Cardiac septum (tissue), 1 donor: ENCODE measurements at places on chromosomes 5 and 9.

GRCh38 chr9:99037769-99038483 lies 67.0 kb upstream of the TGFBR1 start:
- no peak for DNase-seq

GRCh38 chr9:108761655-108762347 lies 94.0 kb downstream of the ACTL7B start:
- DNase-seq, result no peak

DNA sequence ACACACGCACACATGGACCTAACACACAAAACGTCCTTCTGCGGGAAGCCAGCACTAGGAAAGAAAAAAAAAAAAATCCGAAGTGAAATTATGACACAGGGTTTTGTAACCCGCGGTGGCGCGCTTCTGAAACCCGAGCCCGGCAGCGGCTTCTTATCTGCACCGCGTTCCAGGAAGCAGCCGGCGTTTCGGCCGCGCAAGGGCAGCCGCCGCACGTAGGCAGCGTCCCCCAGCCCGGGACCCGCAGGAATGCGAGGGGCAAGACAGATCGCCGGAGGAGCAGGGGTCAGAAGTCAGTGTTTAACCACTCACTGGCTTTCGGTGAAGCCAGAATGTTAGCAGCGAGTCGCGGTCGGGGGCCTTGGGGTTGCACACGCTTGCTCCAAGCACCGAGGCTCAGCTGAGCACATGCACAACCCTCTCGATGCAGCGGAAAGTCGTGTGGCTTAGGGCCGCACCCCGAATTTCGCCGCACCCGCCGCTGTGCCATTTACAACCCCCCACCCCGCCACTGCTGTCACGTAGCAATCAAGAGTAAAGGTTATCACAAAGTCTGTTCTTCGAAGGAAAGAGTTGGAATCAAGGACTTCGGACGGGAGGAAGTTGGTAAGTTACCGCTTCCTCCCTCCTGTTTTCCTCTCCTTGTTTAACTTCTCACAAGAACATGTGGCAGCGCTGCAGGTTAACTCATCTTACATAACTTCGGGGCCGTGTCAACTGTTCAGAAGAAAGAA lies 167.9 kb downstream of the AUH start:
- DNase-seq, result peak; percentile 93

GRCh38 chr5:116553366-116553765 lies 21.3 kb downstream of the SEMA6A start:
- DNase-seq, result no peak

DNA sequence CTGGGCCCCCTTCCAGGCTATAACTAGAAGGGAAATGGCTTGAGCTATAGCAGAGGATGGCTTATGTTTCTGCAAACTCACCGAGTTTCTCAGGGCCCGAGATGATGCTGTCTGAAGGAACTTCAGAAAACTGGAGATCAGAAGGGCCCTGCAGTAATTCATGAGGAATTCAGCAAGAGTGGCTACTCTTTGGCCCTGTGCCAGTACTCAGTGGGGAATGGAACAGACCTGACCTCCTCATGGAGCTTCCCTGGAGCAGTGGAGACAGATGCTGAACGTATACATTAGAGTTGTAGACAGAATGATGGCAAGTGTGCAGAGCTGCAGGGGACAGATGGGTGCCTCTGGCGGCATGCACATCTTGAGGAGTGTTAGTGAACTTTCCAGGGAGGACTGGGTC lies 17.3 kb upstream of the SMIM32 start:
- DNase-seq, result peak; percentile 36

DNA sequence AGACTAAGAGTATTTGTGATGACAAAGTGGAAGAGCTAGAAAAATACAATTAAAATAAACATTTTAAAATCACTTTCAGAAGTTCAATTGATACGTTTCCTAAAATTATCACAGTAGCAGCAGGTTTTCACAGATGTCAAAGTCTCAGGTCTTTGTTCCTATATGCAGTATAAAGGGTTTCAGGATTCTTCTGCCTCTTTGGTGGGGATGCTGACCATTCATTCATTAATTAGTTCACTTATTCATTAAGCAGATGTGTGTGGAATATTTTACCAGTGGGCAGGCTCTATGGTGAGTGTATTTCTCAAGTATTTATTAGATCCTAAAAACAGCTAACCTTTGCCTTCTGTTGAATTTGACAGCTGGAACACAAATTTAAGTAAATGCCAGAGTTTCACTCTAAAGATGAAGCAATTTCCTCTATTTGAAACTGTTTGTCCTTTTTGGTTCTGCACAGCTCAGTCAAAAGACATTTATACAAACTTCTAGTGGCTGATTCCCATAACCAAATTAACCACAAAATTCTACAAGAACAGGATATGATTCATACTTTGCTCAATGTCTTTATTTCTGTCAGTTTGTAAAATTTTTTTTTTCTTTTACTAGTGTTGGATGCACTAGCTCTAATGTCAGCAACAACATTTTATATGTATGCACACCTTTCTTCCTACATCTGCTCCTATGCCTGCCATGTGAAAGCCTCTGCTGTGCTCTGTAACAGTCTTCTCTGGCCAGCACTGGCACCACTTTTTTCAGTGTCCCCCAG lies 75.9 kb upstream of the PRR16 start:
- DNase-seq, result no peak

DNA sequence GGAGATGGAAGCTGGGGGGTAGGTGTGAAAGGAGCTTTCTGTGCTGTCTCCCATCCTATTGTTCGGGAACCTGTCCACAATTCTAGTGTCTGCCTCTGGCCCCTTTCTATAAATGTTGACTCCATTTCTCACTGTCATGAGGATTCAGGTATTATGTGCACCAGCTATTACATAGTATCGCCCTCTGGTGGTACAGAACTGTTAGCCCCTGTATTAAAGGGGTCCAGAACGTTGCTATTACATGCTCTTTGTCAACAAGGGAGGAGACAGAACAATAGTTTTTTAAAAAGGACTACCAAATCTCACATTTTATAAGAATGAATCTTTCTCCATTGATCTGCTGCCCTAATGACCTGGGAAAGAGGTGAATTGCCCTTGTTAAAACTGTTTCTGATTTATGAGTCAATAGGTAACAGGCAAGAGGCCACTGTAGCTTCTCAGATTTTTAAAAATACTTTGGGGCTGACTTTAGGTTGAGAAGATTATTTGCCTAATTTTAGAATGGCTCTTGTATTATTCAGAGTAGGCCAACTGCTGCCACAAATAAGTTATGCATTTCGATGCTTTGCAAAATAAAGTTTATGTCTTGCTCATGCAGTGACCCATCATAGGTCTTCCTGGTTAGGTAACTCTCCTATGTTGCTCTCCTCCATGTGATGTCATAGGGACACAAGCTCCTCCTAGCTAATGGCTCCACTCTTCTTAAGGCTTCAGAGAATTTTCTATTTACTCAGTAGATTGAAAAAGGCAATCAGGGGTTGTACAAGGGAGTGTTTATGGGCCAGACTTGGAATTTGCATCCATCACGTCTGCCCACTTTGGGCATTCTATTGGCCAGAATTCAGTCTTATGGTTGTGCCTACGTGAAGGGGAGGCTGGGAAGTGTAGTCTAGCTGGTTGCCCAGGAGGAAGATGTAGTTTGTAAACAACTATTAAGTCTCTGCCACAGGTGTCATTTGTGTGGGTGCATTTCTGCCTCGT lies 20.8 kb downstream of the DCANP1 start:
- DNase-seq, result no peak

DNA sequence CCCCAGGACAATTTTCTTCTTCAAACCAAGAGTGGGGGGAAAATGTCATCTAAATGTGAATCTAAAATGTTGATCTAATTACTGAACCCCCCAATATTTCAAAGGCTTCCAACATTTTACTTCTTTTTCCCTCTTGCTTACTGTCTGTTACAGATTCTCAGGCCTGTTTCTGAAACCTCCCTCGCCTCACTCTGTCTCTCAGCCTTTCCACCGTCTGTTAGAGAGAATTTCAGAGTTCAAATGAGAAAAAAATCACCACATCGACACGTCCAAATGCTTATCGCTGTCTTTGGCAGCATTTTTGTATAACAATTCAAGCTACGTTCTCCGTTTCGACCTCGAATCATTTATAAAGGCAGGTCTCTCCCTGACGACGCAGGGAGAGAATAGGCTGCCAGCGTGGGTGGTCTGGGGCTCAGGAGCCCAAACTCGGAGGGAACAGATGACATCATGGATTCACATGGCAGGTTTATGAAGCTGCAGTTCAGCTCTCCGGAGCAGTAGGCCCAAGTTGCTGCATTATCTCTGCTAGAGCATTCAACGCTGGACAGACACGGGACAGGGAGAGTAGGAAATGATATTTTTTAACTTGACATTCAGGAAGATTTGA lies 139.8 kb downstream of the GAS1 start:
- DNase-seq, result no peak

- DNase-seq, result no peak
Observed at GRCh38 chr5:10746711-10747110, 14.3 kb downstream of the DAP start.

- no peak for DNase-seq
Observed at GRCh38 chr5:60541980-60542379, 158.0 kb downstream of the DEPDC1B start.

DNA sequence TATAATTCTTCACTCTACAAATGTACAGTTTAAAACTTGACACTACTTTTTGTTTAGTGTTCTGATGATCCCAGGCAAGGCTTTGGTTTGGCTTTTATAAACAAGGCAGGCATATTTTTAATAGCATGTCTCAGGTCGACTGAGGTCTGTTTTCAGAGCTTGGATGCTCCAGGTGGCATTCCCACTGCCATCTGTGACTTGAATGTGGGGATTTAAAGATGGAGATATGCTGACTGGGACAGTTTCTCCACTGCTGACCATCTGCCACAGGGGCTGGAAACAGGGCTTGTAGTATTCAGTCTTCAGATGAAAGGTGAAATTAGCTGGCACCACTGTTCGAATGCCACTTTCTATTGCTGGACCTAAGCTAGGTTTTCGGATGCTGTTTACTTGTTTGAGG lies 1266.2 kb upstream of the CDH18 start:
- DNase-seq, result no peak

DNA sequence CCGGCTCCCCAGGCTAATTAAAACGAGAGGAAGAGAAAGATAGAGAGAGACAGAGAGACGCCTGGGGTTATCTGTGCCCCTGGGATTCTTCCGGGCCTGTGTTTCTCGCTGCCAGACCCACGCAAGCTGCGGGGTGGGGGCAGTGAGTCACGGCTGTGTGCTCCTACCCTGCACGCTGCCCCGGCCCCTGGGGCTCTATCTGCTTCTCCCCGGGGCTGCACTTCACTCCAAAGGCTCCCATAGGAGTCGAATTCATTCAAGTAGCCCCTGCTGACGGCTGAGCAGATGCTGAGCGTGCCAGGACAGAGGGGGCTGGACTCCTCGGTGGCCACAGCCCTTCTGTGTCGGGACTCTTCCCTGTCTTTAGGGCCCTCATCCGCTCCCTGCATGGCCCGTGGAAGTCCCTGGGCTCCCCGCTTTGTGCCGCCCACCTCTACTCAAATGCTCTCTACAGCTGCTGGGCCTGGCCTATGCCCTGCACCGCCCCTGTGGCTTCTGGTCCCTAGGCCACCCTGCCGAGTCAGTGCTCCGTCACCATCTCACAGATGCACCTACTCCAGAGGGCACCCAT lies 22.8 kb downstream of the SARDH start:
- DNase-seq, result no peak

DNA sequence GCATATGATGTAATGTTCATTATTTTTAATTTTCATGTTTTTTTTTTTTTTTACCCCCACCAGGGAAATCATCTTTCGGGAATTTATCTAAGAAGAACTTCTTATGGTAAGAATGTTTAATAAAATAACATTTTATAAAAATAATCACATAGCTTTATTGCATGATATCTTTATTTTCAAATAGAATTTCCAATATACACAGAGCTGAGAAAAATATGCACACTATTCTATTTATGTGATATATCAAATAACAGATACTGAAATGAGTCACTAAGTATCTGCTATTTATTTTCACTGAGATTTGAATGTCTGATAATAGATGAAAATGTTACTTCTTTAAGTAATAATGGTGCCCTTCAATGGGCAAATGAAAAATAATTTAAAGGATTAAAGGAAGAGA lies 1217.3 kb downstream of the MAT2B start:
- DNase-seq, result no peak

- no peak for DNase-seq
Observed at GRCh38 chr5:59276917-59277372, 616.6 kb downstream of the PDE4D start.

DNA sequence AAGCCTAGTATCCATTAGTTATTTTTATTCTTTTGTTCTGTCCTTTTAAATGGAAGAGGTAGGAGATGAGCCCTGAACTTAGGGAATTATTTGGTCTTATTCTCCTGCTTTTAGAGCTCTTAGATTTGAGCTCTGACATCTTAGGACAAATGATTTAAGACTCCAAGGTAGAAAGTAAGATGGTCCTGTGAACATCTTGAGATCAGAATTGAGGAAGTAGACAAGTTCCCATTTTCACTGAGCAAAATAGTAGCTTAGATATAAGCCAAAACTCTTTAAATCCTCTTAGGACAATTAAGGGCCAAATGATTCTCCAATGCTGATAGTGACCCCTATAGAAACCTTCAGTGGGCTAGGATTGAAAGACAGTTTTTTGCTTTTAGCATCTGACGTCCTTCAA lies 53.0 kb upstream of the RUSC2 start:
- no peak for DNase-seq

DNA sequence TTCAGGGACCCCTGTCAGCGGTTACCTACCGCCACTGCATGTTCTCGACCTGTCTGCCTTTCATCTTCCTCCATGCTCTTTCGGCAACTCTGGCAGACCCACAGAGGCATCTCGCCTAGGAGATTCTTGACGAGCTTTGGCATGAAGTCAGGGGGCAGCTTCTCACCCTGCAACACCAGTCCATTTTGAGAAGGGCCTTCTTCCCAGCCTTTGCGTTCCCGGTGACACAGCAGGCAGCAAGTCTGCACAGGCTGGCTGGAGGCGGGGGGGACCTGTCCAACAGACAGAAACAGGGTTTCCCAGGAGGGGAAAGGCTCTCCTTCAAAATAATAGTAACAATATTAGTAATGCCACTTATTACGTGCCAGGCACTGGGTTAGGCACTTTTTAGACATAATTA lies 15.5 kb downstream of the FAM193B start:
- no peak for DNase-seq

GRCh38 chr5:39863926-39864552 lies 439.3 kb upstream of the DAB2 start:
- DNase-seq, result no peak

- no peak for DNase-seq
Observed at GRCh38 chr9:34254141-34254913, 74.7 kb downstream of the KIF24 start.

- DNase-seq, result no peak
Observed at GRCh38 chr9:94993160-94993820, 266.8 kb downstream of the AOPEP start.

DNA sequence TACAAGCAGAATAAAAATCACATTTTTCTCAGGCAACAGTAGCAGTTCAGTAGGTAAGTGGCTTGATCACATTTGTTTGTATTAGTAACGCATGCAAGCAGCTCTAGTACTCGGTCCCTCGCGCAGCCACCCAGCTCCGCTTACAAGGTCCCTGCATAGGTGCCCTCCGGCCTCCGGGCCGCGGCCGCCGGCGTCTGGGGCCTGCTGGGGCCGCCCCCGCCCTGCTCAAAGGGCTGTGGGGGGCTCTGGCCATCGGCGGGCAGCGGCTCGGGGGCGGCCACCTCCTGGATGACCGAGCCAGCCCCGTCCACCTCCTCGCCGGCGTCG lies 50.2 kb upstream of the UBAC1 start:
- no peak for DNase-seq

- no peak for DNase-seq
Observed at GRCh38 chr5:96016216-96016615, 54.6 kb upstream of the ELL2 start.
